K562 (cell line): ENCODE measurements at places on chromosomes 3 and 15. TPM values are rescaled to one million over a fixed set of nuclear protein-coding genes. Genes with fewer than 3 reads are reported as not detected.

DNA sequence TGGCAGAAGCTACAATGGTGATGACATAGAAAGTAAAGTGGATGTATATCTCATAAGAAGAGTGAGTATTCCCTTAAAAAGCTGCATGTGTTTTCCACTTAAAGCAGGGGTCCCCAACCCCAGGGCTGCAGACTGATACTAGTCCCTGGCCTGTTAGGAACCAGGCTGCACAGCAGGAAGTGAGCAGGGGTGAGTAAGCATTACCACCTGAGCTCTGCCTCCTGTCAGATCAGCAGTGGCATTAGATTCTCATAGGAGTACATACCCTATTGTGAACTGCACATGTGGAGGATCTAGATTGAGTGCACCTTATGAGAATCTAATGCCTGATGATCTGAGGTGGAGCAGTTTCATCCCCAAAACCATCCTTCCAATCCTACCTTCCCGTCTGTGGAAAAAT lies 126.1 kb upstream of the CMC1 start:
- no peak for DNase-seq

DNA sequence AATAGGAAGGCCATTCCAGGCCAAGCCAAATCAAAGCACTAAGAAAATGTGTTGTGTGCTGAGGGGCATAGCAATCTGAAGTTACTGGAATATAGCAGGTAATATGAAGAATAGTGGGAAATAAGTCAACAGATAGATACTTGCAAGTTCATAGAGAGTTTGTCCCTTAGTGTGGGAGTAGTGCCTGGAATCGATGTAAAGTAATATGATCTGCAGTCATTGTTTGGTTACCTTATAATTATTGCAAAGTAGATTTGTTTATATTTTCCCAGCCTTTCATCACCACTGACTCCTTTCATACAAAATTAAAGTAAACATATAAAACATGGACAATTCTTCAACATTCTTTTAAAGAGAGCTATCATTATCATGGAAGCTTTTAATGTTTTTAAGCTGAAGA lies 420.9 kb upstream of the NECTIN3 start:
- DNase-seq, result no peak

DNA sequence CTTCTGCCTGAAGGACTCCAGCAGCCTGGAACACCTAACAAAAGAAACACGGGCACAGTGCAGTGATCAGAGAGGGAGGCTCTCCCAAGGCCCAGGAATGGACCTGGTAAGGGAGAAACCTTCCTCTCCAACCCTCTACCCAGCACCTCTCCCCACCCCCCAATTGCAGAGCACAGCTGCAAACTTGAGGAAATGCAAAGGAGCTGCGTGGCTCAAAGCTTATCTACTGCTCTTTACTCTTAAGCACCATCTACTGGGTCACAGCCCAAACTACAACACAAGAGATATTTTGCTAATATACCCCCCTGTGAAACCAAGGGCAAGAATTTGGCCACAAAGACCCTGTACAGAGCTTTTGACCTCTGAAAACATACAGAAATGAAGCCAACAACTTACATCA lies 328.3 kb downstream of the OXSM start:
- DNase-seq, result no peak

DNA sequence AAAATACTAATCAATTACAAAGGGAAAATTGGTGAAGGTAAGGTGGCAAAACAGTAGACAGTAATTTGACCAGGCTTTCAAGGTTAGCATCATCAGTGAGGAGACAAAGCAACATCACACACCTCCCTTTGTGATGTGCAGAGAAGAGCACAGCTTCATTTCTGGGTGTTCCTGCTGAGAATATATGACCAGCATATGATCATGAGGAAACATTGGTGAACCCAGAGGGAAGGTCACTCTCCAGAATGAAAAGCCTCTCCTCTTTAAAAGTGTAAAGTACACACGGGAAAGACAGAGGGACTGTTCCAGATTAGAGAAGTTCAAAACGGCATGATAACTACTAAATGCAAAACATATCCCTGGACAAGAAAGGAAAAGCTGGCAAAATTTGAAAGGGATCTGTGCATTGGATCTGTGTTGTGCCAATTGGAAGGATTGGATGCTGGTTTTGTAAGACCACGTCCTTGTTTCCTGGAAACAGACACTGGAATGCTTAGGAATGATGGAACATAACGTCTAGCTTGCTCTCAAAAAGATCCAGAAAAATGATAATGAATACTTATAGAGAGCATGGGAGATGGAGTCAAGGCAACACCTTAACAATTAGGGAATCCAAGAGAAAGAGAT lies 80.6 kb upstream of the MITF start:
- no peak for DNase-seq

DNA sequence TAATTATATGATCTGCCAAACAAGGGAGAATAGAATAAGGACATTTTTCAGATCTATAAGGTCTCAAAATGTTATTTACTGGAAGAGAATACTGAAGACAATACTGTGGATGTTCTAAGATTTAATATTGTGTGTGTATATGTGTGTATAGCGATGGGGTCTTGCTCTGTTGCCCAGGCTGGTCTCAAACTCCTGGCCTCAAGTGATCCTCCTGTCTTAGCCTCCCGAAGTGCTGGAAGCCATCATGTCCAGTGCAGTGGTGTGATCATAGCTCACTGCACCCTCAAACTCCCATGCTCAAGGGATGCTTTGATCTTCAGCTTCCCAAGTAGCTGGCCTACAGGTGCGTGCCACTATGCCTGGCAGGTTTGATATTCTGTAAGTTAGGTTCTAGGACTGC lies 91.3 kb downstream of the NBEAL2 start:
- DNase-seq, result no peak

SLC2A2 gene
- total RNA-seq, result 0.18 TPM in 1 of 2 replicates, not detected in the other

CCR1 gene
- 0.09 TPM in 1 of 2 replicates, not detected in the other for total RNA-seq

P2RY12 gene
- total RNA-seq, result not detected in 2 replicates

TIMP4 gene
- total RNA-seq, result not detected in 2 replicates

CFAP91 gene
- not detected in 2 replicates for total RNA-seq

SPTSSB gene
- total RNA-seq, result 0.07 and 0.42 TPM in 2 replicates

CCR9 gene
- not detected in 2 replicates for total RNA-seq
